DMS 273 treated with DMSO at 0.1 percent for 48 hours (cell line): ENCODE measurements at places on chromosomes 16 and 17.

DNA sequence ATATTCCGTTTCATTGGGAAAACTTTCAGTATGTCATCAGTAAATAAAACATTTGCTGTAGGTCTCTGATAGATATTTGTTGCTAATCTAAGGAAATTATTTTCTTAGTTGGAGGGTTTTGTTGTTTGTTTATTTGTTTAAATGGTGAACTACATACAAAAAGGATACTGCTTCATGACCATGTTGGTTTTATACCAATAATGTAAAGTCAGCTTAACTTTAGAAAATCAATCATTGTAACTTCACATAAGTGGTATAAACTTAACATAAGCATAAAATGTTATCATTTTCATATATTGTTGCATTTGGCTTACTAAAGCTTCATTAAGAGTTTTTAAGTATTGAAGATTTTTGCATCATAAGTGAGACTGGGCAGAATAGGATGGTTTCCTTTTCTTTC, 57.9 kb downstream of the NSRP1 start:
- DNase-seq: no peak

DNA sequence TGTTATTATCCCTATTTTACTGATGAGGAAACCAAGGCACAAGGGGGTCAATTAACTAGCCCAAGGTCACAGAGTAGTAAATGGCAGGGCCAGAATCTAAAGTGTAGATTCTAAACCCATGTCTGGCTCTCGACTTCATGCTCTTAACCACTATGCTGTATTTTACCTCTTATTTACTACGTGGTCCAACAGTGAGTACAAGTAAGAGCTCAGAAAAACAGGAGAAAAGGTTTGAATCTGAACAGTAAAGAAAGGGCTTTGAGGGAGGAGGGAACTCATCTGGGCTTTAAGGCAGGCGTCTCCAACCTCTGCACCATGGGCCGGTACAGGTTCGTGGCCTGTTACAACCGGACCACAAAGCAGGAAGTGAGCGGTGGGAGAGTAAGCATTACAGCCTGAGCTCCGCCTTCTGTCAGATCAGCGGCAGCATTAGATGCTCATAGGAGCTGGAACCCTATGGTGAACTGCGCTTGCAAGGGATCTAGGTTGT, 62.9 kb downstream of the SMURF2 start:
- DNase-seq: no peak

DNA sequence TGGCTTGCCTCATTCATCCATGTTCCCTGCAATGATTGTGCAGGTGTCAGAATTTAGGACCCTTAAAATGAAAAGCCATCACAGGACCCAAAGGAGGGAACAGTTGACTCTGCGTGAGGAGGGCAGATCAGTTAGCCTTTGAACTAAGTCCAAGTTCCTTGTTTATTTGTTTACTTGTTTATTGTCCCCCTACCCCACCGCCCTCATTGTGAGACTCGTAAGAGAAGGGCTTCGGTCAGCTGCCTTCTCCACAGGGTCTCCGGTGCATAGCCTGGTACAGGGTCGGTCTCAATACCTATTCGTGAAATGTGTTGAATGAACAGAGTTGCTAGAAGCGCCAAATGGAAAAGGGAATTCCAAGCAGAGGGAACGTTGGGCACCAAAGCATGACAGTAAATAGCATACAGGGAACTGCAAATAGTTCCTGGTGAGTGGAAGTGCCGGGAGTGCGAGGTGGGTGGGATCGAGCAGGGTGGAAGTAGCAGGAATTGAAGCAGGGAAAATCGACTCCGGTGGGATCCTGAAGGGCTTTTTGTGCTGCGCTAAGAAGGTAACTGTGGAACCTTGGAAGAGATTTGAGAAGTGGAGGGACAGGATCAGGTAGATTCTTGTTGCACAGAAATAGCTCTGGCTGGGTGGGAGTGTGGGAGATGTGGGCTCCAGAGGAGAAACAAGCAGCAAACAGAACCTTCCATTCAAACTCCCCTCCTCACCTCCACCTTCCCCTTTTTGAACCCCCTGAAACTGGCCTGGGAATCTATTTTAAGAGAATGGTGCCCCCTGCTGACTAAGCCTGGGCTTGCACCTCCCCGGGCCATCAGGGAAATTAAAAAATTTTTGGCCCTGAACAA, 12.7 kb downstream of the SLC35B1 start:
- no peak for DNase-seq

- no peak for DNase-seq
Observed at GRCh38 chr16:78522327-78522726, 422.9 kb downstream of the WWOX start.

- no peak for DNase-seq
Observed at GRCh38 chr16:73166947-73167550, 119.1 kb upstream of the ZFHX3 start.

GRCh38 chr17:71635187-71635586, 485.6 kb upstream of the SOX9 start:
- DNase-seq: no peak

DNA sequence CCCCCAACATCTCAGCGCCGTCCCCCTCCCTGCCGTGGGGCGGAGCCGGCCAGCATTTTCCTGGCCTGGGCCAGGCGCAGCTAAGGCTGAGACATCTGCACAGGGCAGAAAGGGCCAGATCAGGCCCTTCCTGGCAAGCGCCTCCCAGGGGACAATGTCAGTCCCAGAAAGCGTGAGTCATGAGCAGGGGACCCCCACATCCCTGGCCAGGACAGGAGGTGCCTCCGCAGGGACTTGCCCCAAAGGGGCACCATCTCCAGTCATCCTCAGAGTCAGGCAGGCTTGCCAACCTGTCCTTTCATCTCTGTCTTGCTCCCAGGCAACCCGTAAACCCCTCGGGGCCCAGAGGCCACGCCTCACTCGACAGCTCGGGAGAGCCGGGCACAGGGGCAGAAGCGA, 43.2 kb downstream of the SOCS1 start:
- no peak for DNase-seq

DNA sequence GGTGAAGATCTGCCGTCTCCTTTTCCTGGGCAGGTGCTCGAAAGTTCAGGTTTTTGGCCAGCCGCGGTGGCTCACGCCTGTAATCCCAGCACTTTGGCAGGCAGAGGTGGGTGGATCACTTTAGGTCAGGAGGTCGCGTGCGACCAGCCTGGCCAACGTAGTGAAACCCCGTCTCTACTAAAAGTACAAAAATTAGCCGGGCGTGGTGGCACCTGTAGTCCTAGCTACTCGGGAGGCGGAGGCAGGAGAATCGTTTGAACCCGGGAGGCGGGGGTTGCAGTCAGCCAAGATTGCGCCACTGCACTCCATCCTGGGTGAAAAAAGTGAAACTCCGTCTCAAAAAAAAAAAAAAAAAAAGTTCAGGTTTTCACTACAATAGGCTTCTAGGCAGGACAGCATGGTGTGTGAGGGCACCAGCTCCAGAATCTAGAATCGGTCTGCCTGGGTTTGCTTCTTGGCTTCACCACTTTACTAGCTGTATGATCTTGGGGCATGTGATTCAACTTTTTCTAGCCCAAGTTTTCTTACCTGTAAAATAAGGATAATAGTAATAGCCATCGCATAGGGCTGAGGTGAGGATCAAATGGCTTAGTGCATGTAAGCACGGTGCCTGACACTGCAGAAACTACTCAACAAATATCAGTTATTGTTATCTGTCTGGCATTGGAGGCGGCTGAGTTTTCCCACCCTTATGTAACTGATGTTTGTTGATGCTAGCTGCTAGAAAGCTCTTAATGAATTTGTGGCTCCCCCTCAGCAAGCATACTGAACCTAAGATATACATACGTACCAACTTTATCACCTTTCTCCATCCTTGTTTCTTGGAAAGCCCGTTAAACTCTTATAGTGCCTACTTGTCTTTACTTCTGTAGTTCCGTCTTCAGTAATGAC, 1.3 kb downstream of the PSMD12 start:
- no peak for DNase-seq

DNA sequence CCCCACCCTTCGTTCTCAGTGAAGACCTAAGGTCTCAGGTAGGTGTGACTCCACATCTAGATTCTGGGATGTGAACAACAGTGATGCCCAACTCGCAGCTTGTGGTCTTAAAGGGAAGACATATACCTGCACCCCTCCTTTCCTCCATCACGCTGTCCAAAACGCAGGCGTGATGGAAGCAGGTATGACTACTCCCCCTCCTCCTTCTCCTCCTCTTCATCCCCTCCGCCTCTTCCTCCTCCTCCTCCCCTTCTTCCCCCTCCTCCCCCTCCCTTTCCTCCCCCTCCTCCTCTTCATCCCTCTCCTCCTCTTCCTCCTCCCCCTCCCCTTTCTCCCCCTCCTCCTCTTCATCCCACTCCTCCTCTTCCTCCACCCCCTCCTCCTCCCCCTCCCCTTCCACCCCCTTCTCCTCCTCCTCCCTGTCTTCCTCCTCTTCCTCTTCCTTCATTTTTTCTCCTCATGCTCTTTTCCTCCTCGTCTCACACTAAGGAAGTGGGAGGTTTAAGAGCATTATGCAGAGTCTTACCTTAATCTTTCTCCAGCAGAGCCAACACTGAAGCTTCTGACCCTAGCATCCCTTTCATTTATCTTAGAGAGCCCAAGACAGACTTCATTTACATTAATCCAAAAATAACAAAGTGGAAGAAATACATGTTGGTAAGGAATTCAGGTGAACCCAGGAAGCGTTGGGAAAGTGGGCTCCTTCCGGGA, 352.5 kb downstream of the FOXL1 start:
- no peak for DNase-seq

DNA sequence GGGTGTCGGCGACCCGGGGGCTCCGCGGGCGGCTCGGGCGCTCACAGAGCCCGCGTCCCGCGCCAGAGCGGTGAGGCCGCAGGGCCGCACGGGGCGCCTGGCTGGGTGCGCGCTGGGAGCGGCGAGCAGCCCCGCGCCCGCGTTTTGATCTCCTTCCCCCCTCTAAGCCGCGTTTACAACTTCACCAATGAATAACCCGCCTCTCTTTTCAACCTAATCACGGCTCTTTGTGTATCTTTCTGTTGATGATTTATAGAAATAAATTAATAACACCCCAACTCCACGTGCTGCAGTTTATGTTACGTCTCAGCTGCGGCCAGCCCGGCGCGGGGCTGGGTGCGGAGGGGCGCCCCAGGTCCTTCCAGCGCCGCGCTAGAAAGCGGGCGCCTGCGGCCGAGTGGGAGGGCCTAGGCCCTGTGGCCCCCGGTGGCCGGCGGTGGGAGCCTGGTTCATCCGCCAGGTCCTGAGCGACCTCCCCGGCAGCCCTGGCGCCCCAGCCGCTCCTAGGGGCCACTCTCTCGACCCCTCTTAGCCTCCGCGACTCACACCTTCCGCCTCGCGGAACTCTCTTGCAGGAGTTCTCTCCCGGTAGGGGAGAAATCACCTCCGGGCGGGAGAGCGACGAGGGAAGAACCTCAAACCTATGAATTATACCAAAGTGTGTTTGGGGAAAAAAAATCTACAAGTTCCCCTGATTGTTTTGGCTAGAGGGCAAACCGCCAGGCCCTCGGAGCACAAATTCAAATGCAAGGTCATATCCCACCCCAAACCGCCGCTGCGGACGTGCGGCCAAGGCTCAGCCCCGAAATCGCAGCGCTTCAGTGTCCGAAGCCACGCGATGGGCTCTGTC, 1.9 kb downstream of the HNF1B start:
- no peak for DNase-seq

DNA sequence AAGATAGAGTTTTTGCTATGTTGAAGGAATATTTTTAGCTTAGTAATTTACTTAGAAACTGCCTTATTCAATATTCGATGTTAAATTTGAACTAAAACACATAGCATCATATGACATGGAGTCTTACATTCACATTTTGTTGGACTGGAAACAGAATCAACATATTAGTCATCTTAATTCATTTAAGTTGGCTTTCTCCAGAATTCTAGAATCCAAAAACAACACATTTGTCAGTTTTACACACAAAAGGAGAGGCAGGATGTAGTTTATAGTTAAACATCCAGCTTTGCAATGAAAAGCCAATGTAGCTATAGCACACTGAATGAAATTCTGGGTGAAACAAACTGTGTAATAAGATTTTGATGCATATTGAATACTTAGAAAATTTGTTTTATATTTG, 43.3 kb downstream of the WWOX start:
- no peak for DNase-seq

- DNase-seq: no peak
Observed at GRCh38 chr17:27496005-27496404, 39.8 kb downstream of the KSR1 start.

GRCh38 chr17:67260170-67260987, 15.4 kb upstream of the HELZ start:
- no peak for DNase-seq

DNA sequence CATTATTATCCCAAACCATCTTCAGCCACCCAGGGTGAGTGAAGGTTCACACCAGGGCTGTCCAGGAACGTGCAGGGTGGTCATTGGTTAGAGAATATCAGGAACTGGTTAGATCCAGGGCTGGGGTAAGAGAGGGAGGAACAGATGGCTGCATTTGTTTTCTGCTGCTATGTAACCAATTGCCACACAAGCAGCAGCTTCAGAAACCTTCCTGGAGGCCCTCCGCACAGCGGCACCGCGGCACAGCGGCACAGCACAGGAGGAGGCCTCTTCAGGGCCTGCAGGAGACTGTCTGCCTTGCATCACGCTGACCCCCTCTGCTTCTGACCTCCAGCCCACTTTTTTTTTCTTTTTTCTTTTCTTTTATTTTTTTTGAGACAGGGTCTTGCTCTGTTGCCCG, 86.1 kb downstream of the KCNJ12 start:
- no peak for DNase-seq

DNA sequence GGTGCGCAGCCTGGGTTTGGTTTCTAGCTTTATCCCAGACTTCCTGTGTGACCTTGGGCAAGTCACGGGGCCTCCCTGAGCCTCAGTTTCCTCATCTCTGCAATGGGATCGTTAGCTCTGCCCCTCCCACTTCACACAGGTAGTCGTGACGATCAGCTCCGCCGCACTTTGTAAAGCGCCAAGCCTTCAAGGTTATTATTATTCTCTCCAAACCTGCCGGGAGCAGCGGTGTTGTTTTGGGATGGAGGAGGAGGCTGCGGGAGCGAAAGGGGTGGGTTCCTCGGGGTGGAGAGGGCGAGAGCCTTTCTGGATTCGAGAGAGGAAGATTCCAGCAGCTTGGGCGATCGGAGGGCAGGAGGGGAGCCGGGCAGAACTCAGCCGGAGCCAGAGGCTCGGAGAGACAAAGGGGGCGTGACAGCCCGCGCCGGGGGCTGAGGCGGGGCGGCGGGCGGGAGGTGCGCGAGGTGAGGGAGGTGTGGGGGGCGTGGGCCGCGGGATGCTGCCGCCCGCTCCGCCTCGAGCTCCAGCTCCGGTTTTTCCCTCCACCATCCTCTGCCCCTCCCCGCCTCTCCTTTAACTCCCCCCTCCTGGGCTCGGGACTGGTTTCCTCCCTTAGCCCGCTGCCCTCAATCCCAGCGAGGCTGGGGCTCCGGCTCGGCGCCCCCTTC, at the start of gene EFNB3:
TSS of gene EFNB3 (plus strand) at position 602 of the 668 bp plus-strand sequence. CDS start 397 bp downstream, outside the sequence.
- no peak for DNase-seq

DNA sequence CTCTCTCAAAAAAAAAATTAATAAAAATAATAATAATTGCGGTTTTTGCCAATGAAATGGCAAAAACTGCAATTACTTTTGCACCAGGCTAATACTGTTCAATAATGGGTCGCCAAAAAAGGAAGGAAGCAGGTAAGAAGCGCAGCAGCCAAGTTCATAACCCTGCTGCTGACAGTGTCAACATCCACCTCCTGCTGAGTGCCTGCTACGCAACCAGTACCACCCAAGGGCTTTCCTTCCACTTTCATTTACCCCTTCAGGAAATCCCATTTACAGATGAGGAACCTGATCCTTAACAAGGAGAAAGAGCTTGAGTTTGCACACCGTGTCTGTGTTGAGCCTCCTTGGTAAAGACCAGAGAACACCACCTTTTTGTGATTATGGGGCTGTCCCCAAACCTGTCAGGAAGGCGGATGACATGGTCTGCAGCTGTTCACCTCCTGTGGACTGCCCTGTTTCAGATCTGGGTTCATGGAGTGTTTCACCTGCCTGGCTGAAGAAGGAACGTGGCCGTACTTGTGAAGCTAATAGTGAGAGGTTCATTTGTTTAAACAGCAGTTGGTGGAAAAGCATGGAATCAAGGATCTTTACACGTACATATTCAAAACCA, 378.0 kb downstream of the SLC39A11 start:
- no peak for DNase-seq
